Activated T-cell treated with anti-CD3 and anti-CD28 coated beads for 4 hours (primary cell): ENCODE measurements at places on chromosomes 4 and X.

DNA sequence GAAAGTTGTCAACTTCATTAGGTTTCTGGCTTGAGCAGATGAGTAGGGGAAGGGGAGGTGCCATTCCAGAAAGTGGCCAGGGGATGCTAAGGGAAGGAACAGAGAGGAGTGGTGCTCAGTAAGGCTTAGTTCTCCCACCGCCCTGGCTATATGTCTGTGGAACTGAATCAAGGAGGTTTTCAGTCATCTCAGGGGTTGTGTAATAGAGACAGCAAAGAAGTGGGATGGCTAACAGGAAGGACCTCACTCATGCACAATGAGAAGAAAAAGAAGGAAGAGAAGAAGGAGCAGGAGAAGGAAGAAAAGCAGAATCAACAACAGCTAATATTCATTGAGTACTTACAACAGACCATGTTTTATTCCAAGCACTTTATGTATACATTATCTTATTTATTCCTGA lies 368.7 kb downstream of the MID1IP1 start:
- no peak for DNase-seq

DNA sequence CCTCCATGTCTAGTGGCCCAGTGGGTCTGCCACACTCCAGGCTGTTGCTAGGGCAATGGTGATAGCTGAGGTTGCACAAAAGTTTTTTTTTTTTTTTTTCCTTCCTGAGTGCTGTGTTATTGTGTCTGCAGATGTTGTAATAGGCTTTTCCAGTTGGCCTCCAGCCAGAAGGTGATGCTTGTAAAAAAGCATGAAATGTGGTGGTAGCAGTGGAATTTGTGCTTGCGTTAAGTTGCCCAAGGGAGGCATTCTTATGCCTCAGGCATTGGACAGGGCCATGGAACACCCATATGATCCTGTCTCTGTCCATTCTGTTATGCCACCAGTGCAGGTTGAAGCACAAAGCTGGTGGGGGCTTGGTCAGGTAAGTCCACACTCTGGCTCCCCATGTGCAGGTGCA lies 660.5 kb upstream of the SPANXN1 start:
- no peak for DNase-seq

DNA sequence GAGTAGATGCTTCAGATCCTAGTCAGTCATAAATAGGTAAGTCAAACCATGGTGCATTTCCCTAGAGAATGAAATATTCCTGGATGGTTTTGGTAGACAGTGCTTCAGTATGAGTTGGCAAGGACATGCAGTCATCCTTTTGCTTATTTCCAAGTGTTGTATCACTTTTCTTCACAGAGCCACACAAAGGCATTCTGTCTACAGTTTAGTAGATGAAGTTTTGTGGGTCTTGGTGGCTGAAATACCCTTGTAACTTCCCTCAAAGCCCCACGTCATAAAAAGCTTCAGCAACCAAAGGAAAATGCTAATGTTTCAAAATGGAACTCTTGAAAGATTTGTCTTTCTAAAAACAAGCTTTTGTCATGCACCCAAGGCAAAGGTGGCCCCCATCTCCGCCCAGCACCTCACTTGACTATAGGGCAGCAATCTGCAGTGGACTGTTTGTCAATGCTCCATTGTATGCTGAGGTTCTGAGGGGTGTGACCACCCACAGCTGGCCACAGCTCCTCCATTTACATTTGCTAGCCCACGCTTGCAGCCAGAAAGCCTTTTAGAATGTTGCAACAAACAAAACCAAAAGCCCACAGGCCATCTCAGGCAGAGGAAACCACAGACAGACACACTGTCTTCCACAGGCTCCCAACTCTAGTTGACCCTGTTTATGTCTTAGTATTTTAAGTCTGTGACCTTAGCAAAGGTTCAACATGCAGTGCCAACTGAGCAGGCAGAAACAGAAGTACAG lies 87.1 kb upstream of the FAM9C start:
- no peak for DNase-seq

DNA sequence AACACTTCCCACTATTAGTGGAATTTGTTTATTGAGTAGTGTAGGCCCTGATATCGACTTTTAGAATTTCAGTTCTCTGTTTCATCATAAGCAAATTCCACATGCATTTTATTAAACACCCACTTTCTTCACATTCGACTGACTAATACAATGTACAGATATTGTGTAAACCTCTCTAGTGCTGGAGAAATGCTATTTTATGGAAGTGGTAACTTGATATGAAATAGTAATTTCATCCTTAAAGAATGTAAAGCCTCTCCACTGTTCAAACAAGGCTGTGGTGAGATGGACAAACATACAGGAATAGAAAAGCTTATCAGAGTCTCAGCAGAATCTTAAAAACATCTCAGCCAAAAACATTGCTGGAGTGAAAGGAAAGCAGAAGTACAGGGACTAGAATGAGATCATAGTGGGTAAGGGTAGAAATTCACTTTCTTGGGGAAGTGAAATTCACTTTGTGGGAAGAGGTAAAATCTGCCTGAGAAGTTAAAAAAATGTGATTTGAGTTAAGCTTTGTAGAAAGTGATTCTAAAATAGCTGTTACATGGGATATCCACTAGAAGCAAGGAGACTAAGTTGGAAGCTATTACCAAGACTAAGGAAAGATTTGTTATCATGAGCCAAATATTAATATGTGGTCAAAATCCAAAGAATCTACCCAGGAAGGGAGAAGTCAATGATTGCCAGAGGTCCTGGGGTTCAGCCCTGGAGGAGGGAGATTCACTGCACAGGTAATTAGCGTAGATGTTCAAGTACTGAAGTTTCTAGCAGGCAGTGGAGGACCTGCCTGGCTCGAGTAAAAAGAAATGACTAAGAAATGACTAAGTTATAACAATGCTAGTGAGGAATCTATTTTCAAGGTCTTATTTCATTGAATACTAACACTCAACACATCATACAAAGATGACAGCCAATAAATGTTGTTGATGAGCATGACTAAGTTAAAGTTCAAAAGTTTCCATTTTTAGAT lies 398.3 kb upstream of the FAM47C start:
- DNase-seq = no peak

- no peak for DNase-seq
Observed at GRCh38 chrX:134797390-134797700, 139.1 kb upstream of the PLAC1 start.

DNA sequence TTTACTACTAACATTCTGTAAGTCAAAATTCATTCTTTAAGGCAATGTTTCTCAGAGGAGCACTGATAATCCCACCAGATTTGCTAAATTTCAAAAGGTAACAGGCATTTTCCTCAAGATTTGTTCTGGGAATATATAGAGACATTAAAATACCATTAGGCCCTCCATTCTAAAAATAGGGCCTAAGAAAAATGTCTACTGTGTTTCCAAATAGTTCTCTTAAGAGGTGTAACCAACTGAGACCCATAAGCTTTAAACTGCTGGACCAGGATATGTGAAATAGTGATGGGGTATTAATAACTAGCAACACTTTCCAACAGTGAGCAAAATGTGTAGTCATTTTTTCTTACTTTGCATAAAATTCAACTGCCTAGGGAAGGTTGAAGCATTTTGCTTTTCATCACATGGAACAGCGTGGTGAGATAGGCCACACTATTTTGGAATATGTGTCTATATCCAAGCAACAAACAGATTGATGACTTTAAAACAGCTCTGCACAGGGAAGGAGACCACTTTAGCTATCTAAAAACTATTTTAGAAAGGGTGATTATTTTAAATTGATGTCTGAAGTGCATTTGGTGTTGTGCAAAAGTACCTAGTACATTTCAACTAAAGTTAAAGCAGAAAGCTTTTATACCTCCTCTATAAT lies 89.9 kb downstream of the CORIN start:
- no peak for DNase-seq

DNA sequence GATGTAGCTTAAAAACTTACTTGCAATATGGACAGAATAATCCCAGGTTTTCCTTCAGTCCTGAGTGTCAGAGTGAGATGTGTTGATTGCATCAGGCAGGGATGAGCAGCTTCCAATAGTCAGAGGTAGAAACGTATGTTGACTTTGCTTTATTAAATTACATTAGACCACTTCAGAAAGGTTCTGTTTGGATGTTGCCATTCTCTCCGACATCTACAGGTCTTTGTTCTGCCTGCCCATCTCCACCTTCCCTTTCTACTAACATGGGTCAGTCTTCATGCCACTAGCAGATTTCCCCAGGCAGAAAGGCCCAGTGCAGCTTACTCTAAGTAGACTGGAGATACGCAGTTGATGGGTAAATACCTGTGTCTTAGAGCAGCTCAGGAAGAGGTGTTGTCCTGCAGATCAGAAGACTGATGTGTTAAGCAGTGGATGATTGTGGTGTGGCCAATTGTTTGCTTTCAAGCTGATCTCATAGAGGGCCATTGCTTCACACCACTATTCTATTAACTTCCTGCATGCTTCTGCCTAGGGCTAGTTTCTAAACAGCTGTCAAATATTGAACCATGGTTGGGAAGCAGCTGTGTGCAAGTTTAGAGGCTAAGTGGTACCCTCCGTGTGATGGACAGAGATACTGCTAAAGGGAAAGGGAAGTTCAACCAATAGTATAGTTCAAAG lies 1.8 kb downstream of the FRMPD4 start:
- DNase-seq = no peak

GRCh38 chr4:95091272-95091671 lies 333.5 kb downstream of the BMPR1B start:
- no peak for DNase-seq

- no peak for DNase-seq
Observed at GRCh38 chr4:138236037-138236436, 6.1 kb downstream of the SLC7A11 start.

DNA sequence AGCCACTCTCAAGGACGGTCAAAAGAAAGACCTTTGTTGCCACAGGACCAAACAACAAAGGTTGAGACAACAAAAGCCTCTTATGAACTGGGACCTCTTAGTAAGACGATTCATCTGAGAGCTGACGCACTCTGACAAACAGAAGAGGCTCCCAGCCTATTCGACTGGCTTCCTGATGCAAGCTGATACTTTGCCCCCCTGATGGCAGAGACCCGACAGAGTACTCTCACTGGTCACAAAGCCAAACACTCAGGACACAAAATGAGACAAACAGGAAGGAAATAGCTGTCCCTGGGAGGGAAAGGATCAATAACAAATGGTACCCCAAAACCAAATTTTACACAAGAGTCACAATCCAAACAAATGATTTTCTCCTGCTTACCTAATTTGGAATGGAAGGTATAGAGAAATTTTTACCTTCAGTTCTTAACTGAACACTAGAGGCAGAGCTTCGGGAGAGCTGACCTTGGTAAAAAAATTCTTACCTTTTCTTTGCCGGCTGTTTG lies 75.2 kb upstream of the PLAC8 start:
- no peak for DNase-seq

DNA sequence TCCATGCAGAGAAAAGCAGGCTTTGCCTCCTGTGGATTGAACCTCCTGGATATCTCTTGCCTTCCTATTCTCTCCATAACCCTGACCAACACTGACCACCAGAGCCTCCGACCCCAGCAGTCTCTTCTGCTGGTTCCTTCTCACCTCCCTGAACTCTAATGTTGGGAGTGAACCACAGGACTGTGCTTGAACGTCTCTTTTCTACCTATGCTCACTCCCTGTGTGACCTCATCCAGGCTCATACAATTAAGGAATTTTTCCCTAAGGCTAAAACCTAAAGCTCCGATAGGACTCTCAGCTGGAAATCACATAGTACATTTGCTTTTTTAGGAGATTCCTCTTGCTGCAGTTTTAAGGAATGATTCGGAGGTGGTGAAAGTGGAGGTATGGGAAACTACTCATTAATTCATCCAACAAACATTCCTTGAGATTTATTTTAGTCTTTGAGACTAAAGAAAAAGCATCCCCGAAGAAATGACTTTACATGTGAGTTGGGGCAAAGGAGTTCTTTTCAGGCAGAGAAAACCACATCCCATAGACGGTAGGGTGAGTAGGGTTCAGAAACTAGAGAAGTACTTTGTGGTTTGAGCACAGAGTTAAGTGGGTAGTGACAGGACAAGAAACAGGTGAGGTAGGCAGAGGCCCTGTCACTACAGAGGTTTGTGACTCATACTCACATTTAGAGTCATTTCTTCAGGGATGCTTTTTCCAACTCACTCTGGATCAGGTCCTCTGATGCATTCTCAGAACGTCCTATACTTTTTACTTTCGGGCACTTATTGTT lies 30.8 kb downstream of the NDNF start:
- no peak for DNase-seq

DNA sequence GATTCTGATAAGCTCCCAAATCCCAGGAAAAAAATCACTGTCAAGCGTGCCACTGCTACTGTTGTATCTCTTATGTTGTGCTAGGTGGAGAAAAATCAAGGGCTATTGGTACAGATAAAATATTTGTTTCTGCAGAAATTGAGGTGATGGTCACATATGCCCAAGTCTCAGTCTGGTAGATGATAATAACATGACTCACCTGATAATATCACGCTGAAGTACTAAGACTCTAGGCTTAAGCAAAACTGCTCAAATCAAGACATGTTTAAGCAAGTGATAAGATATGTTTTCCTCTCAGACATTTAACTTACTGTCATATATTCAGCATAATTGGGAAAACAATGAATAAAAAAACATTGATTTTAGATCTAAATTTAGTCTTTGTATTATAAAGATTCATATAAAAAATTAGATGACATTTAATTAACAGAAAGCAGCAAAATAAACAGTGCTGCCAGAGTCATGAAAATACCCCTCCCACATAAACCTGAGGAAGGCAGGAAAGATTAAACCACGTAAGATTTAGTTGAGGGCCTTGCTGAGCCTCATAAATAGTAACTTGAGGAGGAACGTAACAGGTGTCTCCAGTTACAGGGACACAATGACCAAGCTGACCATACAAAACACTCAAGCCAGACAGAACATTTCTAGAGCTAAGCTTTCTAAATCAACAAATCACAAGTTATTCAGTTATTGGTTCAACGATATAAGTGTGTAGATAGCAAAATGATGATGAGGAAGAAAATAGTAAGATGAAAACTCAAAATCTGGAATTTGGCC lies 143.5 kb downstream of the CHM start:
- no peak for DNase-seq

DNA sequence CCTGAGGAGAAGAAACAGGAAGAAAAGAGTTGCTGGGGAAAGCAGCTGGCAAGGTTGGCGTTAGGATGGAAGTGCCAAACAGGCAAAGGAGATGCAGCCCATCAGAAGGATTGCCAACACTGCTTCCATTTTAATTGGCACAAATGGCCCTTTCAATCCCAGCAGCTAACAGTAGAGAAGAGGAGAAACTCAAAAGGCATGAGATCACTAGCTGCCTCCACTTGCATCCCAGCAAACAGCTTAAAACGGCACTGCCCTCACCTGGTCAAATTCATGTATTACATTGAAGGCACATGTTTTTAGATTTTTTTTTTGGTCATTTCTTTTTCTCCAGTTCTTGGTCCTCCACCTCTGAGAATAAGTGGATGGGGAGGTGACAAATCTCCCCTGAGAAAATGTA lies 14.9 kb upstream of the LOC101059915 start:
- DNase-seq = peak; percentile 50

- DNase-seq = no peak
Observed at GRCh38 chr4:18980516-18981233, 959.1 kb upstream of the LCORL start.

DNA sequence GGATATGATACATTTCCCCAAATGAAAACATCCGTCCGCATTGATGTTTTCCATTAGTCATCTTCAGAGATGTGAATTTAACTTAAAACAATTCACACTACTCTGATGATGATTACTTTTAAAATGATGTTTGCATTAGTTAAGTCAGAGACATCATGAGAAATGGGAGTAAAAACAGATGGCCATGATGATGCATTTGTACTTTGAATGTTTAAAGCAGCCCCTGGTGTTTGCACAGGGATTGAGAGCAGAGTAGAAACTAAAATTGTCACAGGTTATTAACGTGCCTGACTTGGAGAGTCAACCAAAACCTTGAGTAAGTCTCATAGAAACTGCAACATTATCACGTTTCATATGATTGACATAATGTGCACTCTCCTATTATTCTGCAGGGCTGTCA lies 117.2 kb downstream of the CFAP299 start:
- no peak for DNase-seq
